Cardiac muscle cell (in vitro differentiated cells and primary cell): ENCODE measurements at places on chromosomes 4 and X. TPM values are rescaled to one million over a fixed set of nuclear protein-coding genes. Genes with fewer than 3 reads are reported as not detected.

- DNase-seq: no peak
- H3K27me3 ChIP-seq: no peaks in the 10 kb centered on the region
- H3K36me3 ChIP-seq: no peaks in the 10 kb centered on the region
- no peaks in the 10 kb centered on the region for H3K4me1 ChIP-seq
- H3K4me3 ChIP-seq: no peak overlapping the region
These were observed 35.8 kb downstream of the AMELX start for GRCh38 chrX:11329021-11329420.

SMIM43 gene
- not detected in 2 replicates for total RNA-seq

DNA sequence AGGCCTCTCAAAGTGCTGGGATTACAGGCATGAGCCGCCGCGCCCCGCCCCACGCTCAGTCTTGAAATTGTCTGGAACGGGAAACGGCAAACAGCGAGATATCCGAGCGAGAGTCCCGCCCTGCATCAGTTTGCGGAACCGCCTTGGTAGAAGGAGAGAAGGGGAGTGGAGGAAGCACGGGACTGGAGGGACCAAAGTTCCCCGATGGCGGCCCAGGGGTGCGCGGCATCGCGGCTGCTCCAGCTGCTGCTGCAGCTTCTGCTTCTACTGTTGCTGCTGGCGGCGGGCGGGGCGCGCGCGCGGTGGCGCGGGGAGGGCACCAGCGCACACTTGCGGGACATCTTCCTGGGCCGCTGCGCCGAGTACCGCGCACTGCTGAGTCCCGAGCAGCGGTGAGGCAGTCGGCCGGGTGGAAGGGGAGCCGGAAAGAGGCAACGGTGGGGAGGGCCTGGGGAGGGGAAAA is at the start of gene BST1:
BST1 (plus strand) TSS at position 125 of the 463 bp plus-strand sequence; CDS start at position 205, 80 bp downstream.
- no peaks in the 10 kb centered on the region for H3K36me3 ChIP-seq
- H3K27ac ChIP-seq: no peak within 1 kb of the TSS
- H3K4me1 ChIP-seq: peaks cover 17% of the 10 kb centered on the region
- peaks cover 5% of the 10 kb centered on the region for H3K27me3 ChIP-seq
- H3K4me3 ChIP-seq: peak within 1 kb of the TSS; percentile 15

DNA sequence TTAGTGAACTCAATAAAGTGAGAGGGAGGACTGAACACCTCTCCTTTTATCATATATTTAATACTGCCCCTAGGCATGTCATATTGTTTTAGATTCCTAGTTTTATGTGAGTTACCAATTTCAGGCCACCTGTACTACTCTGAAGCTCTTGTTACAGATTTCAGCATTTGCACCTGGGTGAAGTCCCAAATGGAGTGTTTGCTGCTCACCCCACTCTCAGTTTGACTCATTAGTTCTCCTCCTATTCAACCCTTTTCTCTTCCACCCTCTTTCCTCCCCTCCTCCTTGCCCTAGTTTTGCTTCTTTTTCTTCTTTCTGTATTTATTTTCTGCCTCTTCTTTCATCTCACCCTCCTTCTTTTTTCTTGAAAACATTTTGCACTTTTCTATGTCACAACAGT is 1852.2 kb upstream of the IGFBP7 start:
- no peaks in the 10 kb centered on the region for H3K4me1 ChIP-seq
- no peaks in the 10 kb centered on the region for H3K36me3 ChIP-seq
- no peak overlapping the region for H3K27ac ChIP-seq
- no peaks in the 10 kb centered on the region for H3K27me3 ChIP-seq

DNA sequence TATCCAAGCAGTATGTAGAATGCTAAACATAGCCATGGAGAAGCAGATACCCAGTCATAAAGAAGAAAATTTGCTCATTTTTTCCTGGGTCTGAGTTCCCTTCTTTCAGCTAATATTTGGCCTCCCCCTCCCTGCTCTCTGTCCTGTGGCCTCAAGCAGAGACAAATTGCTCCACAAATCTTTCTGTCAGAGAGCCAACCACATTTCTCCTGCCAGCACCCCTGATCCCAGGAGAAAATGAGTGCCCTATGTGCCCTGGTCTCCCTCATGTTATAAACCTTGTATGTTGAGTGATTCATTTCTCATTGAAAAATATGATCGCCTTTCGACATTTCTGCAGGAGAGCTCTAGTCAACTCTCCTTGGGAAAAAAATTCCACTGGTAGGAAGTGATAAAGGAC is 82.0 kb downstream of the TMEM156 start:
- no peak overlapping the region for H3K27ac ChIP-seq
- no peak overlapping the region for H3K4me3 ChIP-seq
- no peaks in the 10 kb centered on the region for H3K36me3 ChIP-seq
- H3K27me3 ChIP-seq: no peaks in the 10 kb centered on the region
- H3K4me1 ChIP-seq: no peaks in the 10 kb centered on the region

MAOA gene
- 4.3 and 10.3 TPM in 2 replicates for total RNA-seq

DNA sequence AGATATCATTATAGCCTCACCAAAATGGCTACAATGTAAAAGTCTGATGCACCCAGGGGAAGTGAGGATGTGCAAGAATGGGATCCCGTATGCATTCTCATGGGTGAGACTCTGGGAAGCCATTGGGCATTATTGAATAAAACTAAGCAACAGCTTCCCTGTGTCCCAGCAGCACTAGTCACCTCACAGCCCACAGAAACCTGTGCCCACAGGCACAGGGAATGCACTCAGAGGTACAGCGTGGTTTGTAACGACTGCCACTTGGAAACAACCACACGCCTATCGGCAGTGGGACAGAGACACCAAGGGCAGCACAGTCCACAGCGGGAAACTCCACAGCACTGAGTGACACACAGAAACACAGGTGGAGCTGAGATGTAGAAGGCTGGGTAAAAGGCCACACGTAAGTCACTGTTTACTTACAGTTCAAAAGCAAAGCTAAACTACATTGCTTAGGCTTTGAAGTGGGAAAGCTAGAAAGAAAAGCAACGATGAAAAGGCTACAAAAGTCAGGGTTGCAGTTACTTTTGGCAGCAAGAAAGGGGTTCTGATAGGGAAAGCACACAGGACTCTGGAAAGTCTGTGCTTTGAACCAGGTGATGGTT is 69.2 kb downstream of the HAUS3 start:
- H3K36me3 ChIP-seq: no peaks in the 10 kb centered on the region
- no peak overlapping the region for H3K4me3 ChIP-seq
- no peak overlapping the region for H3K27ac ChIP-seq
- no peaks in the 10 kb centered on the region for H3K4me1 ChIP-seq
- DNase-seq: no peak

DNA sequence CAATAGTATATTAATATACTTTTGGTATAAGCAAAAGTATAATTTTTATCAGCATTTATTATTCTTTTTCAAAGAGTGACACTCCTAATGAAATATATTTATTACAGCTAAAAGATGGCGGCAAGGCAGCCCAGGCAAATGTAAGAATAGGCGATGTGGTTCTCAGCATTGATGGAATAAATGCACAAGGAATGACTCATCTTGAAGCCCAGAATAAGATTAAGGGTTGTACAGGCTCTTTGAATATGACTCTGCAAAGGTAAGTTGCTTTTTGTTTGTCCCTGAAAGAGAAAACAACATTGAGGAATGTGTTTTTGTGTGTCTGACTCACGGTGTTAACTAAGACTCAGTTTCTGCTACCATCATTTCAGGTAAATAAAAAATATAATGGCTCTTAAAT is 71.9 kb downstream of the PDLIM5 start:
- peak overlapping the region; percentile 29 for H3K27ac ChIP-seq
- no peak overlapping the region for H3K4me3 ChIP-seq
- no peaks in the 10 kb centered on the region for H3K27me3 ChIP-seq

DNA sequence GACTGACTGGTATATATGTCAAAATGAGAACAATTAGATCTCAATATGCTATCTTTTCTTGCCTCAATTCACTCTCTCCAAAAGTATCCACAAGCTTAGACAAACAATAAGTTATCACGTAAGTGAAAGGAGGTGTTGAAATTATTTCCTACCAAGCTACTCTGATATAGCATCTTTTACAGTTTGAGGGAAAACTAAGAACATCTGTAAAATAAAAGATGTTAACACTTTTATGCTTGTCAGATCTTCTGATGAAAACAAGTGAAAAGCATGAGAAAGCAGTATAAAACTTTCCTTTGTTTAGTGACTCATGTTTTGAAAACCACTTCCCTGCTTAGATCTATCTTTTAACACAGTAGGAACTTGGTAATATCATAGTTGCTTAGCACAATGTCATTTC is 8.4 kb upstream of the MAB21L2 start:
- H3K27ac ChIP-seq: no peak overlapping the region
- DNase-seq: no peak
- no peaks in the 10 kb centered on the region for H3K36me3 ChIP-seq
- H3K4me3 ChIP-seq: no peak overlapping the region
- H3K4me1 ChIP-seq: no peaks in the 10 kb centered on the region
- peaks cover 14% of the 10 kb centered on the region for H3K27me3 ChIP-seq

- H3K4me3 ChIP-seq: no peak overlapping the region
- peaks cover 9% of the 10 kb centered on the region for H3K4me1 ChIP-seq
- H3K27me3 ChIP-seq: no peaks in the 10 kb centered on the region
- H3K27ac ChIP-seq: no peak overlapping the region
- no peak for DNase-seq
These were observed 268.2 kb upstream of the PPARGC1A start for GRCh38 chr4:24158031-24158430.

PPP4R3C gene
- not detected in 2 replicates for total RNA-seq

USP27X gene
- 2.9 and 3.8 TPM in 2 replicates for total RNA-seq

SYTL4 gene
- total RNA-seq: 17.5 and 37.5 TPM in 2 replicates

SEC24B gene
- total RNA-seq: 26.0 and 31.4 TPM in 2 replicates

GRCh38 chr4:6275898-6276806 is 6.5 kb downstream of the WFS1 start:
- H3K4me3 ChIP-seq: no peak overlapping the region
- H3K27ac ChIP-seq: no peak overlapping the region
- H3K27me3 ChIP-seq: no peaks in the 10 kb centered on the region
- H3K36me3 ChIP-seq: no peaks in the 10 kb centered on the region
- no peaks in the 10 kb centered on the region for H3K4me1 ChIP-seq
- DNase-seq: no peak

- no peak overlapping the region for H3K27ac ChIP-seq
- no peaks in the 10 kb centered on the region for H3K27me3 ChIP-seq
- no peak overlapping the region for H3K4me3 ChIP-seq
- no peaks in the 10 kb centered on the region for H3K36me3 ChIP-seq
- no peaks in the 10 kb centered on the region for H3K4me1 ChIP-seq
These were observed 91.0 kb downstream of the SHROOM4 start for GRCh38 chrX:50723006-50723405.
